ENCODE measurements at places on chromosomes 4 and X.

DNA sequence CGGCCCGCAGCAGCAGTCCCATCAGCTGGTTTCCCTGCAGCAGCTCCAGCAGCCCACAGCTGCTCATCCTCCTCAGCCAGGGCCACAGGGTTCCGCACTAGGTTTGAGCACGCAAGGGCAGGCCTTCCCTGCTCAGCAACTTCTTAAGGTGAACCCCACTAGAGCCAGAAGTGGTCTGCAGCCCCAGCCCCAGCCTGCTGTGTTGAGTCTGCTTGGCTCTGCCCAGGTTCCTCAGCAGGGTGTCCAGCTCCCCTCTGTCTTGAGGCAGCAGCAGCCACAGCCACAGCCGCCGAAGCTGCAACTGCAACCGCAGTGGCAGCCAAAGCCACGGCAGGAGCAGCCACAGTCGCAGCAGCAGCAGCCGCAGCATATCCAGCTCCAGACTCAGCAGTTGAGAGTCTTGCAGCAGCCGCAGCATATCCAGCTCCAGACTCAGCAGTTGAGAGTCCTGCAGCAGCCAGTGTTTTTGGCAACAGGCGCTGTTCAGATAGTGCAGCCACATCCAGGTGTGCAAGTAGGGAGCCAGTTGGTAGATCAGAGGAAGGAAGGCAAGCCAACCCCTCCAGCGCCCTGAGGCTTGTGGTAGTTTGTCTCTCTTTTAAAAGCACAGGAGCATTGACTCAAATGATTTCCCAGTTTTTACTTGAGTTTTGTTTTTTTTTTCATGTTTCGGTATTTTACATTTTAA is 4.6 kb downstream of the SUPT20HL1 start:
- no peak overlapping the region for H3K4me3 ChIP-seq
- no peaks in the 10 kb centered on the region for H3K36me3 ChIP-seq
- H3K27me3 ChIP-seq: no peaks in the 10 kb centered on the region
- DNase-seq: no peak
- H3K4me1 ChIP-seq: peaks cover 31% of the 10 kb centered on the region

DNA sequence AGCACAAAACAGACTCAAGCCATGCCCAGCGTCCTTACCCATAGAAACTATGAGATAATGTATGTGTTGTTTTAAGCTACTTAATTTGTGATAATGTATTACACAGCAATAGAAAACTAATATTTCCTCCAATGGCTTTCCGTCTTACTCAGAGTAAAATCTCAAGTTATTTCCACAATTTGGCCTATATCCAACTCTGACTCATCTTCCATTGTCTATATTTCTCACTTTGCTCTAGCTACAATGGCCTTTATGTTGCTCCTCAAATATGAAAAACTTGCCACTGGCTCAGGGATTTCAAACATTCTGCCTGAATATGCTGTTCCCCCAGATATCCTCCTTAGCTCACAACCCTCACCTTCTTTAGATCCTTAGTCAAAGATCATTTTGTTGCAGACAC is 31.6 kb downstream of the IQCM start:
- H3K27me3 ChIP-seq: no peaks in the 10 kb centered on the region
- H3K4me3 ChIP-seq: no peak overlapping the region
- no peaks in the 10 kb centered on the region for H3K36me3 ChIP-seq
- no peaks in the 10 kb centered on the region for H3K4me1 ChIP-seq

GRCh38 chr4:25160714-25161592 is 704 bp upstream of the SEPSECS start:
- peak overlapping the region; percentile 90 for H3K27ac ChIP-seq
- H3K4me3 ChIP-seq: peak overlapping the region; percentile 91
- DNase-seq: no peak
- peaks cover 19% of the 10 kb centered on the region for H3K36me3 ChIP-seq

GRCh38 chr4:8517946-8518345 is 62.2 kb upstream of the GPR78 start:
- H3K4me1 ChIP-seq: no peaks in the 10 kb centered on the region
- no peaks in the 10 kb centered on the region for H3K36me3 ChIP-seq
- H3K27me3 ChIP-seq: peaks cover 2% of the 10 kb centered on the region

DNA sequence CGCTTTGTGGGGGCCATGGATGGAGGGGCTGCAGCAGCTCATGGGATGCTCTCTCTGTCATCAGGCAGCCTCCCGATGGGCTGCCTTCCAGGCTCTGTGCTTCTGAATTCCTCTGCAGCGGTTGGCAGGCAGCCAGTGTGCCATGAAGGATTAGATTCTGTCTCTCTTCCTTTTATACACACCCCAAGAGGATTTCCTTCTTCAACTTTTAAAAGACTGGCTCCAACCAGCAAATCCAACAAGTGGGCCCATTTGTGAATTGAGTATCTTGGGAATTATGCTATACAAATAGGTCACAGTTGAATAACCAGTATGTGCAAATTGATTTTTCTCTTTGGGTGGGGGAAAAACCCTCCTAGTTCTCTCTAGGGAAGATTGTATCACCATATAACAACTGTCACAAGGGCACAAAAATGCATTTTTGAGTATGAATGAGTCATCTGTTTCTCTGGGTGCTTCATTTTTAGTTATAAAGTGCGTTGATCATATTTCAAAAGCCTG is 96.8 kb upstream of the FAT1 start:
- no peak for DNase-seq
- no peak overlapping the region for H3K4me3 ChIP-seq
- H3K27me3 ChIP-seq: peaks cover 2% of the 10 kb centered on the region
- no peaks in the 10 kb centered on the region for H3K36me3 ChIP-seq
- no peak overlapping the region for H3K27ac ChIP-seq

GRCh38 chrX:33134164-33134563 is 77.2 kb downstream of the DMD start:
- H3K27ac ChIP-seq: no peak overlapping the region
- H3K4me3 ChIP-seq: no peak overlapping the region
- H3K36me3 ChIP-seq: no peaks in the 10 kb centered on the region
- no peaks in the 10 kb centered on the region for H3K4me1 ChIP-seq
- no peak for DNase-seq
- H3K27me3 ChIP-seq: no peaks in the 10 kb centered on the region

DNA sequence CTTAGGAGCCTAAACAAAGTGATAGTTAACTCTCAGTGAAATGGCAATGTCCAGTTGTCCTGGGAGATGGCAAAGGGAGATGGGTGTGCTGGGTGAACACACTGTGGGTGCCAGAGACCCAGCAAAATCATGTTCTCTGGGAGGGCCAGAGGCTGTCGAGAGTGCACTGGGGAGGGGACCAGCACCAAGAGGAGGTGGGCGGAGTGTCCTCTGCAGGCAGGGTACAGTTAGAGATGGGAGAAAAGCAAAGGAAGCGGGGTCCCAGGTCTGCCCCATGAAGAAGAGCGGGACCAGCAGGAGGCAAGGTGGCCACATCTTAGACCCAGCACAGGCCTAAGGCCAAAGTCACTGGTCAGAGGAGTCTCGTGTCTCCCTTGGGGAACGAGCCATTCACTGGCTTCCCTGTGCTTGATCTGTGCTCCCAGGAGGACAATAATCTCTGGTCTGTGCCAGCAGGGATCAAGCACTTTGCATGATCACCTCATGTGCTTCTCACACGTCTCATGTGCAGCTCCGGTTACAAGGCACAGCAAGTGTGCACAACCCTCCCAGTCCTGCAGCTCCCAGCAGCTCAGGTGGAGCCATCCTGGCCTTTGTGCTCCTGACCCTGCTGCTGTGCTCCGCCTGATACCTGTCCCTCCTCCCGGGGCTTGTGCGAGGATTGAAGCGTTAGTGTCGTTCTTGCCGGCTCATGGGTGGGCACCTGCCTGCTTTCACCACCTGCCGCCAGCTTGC is 100.9 kb downstream of the FAM53A start:
- no peaks in the 10 kb centered on the region for H3K4me1 ChIP-seq
- no peak for DNase-seq
- peak overlapping the region; percentile 7 for H3K27ac ChIP-seq
- H3K36me3 ChIP-seq: no peaks in the 10 kb centered on the region
- H3K4me3 ChIP-seq: no peak overlapping the region

DNA sequence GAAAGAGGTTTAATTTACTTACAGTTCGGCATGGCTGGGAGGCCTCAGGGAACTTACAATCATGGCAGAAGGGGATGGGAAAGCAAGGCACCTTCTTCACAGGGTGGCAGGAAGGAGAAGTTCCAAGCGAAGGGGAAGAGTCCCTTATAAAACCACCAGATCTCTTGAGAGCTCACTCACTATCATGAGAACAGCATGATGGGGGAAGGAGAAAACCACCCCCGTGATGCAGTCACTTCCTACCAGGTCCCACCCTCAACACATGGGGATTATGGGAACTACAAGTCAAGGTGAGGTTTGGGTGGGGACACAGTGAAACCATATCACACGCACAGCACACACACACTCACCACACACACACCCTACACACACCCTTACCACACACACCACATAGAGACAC is 104.3 kb downstream of the DCTD start:
- no peaks in the 10 kb centered on the region for H3K4me1 ChIP-seq
- H3K27ac ChIP-seq: peak overlapping the region; percentile 3
- H3K4me3 ChIP-seq: no peak overlapping the region
- H3K27me3 ChIP-seq: peaks cover 2% of the 10 kb centered on the region
- peaks cover 2% of the 10 kb centered on the region for H3K36me3 ChIP-seq

DNA sequence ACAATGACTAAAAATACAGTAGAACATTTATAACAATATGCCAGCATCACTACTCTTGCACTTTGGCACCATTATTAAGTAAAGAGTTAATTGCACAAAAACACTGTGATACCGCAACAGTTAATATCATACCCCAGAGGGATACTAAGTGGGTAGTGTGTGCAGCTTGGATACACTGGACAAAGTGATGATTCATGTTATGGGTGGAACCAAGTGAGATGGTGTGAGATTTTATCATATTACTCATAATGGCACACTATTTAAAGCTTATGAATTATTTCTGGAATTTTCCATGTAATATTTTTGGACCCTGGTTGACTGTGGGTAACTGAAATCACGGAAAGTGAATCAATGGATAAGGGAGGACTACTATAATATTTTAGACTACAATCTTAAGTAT is 265.3 kb downstream of the PCDH18 start:
- H3K27ac ChIP-seq: no peak overlapping the region
- H3K4me1 ChIP-seq: no peaks in the 10 kb centered on the region
- H3K4me3 ChIP-seq: no peak overlapping the region
- no peaks in the 10 kb centered on the region for H3K36me3 ChIP-seq

GRCh38 chr4:71472946-71473345 is 134.1 kb downstream of the SLC4A4 start:
- H3K27ac ChIP-seq: no peak overlapping the region
- DNase-seq: no peak
- peaks cover 2% of the 10 kb centered on the region for H3K27me3 ChIP-seq
- H3K4me1 ChIP-seq: no peaks in the 10 kb centered on the region
